ENCODE measurements at places on chromosomes 16 and 17. TPM values are rescaled to one million over a fixed set of nuclear protein-coding genes. Genes with fewer than 3 reads are reported as not detected.

TP53TG3D gene
- not detected for total RNA-seq

TEKT1 gene
- total RNA-seq: 3.2 TPM

UNC45B gene
- total RNA-seq: not detected

BAIAP3 gene
- total RNA-seq: 8.8 TPM

ZNF18 gene
- 13.2 TPM for total RNA-seq

All from cerebellum (tissue), 4 donors.